DND-41 (cell line): ENCODE measurements at places on chromosomes 7 and 10.

GRCh38 chr10:1159131-1160061, 103.2 kb downstream of the WDR37 start:
- DNase-seq, result no peak

GRCh38 chr10:112335868-112336265, 38.0 kb upstream of the ACSL5 start:
- no peak for DNase-seq

GRCh38 chr10:75029420-75029819, 82.0 kb upstream of the SAMD8 start:
- DNase-seq, result no peak

- DNase-seq, result no peak
These were observed 96.9 kb downstream of the PLPP4 start for GRCh38 chr10:120553911-120554310.

GRCh38 chr10:103645141-103646054, 151.9 kb downstream of the NEURL1 start:
- DNase-seq, result no peak

DNA sequence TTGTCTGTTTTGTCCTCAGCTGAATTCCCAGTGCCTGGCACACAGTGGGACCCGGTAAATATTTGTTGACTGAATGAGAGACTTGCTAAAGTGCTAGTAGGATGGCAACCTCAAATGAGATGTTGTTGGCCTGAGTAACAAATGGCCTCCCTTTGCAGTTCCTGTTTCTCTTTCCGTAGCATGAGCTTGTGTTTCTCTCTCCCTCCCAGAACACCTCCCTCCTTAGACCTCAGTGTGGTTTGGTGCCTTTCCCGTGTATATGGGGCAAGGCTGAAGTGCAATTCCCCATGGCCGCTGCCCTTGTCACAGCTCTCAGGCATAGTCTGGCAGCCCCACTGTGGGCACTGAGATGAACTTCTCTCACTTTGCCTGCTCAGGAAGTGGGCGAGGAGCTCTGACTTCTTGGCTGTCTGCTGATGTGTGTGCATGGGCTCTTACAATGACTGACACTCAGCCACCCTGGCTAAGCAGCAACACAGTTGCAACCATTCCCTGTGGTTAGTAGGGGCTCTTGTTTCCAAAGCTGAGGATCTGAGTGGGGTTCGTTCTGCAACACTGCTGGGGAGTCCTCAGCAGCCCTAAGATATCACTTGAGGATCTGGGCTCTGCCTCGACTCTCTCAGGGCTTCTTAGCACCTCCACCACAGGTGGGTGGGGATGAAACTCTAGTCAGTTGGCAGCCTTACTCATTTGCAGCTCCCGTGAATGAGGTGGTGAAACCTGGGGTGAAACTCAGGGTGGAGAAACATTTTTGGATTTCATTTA, 136.1 kb downstream of the ICA1 start:
- peak; percentile 81 for DNase-seq

GRCh38 chr10:122186816-122187810, 84.0 kb upstream of the BTBD16 start:
- no peak for DNase-seq

- DNase-seq, result no peak
These were observed 16.1 kb downstream of the MYOF start for GRCh38 chr10:93465806-93466675.

DNA sequence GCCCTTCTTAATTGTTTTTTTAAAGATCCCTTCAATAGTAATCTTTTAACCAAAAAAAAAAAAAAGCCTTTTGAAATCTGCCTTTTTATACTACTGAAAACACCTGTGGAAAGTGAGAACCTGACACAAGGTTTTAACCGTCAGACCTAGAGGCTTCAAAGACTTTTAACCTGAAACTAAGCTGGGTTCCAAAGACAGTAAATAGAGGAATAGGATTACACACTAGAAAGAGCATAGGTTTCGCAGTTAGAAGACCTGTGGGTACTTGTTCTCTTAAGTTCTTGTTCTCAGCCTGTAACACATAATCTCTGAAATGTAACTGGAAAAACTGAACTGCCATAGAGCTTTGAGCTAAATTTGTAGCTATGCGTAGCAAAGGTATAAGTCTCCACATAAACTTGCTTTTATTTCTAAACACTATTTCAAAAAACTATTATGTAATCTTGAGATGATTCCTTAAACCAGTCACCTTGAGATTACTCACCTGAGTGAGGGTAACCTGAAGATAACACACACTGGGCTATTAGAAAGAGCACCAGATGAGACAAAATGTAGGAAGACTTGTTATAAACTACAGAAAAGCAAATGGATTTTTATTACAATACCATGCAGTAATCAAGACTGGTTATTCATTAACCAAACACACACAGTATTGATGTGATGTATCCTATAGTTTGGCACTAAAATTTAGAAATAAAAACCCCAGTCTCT, 196.6 kb upstream of the FRMD4A start:
- DNase-seq, result no peak

- DNase-seq, result no peak
These were observed 42.3 kb downstream of the FEZF1 start for GRCh38 chr7:122262246-122262645.

DNA sequence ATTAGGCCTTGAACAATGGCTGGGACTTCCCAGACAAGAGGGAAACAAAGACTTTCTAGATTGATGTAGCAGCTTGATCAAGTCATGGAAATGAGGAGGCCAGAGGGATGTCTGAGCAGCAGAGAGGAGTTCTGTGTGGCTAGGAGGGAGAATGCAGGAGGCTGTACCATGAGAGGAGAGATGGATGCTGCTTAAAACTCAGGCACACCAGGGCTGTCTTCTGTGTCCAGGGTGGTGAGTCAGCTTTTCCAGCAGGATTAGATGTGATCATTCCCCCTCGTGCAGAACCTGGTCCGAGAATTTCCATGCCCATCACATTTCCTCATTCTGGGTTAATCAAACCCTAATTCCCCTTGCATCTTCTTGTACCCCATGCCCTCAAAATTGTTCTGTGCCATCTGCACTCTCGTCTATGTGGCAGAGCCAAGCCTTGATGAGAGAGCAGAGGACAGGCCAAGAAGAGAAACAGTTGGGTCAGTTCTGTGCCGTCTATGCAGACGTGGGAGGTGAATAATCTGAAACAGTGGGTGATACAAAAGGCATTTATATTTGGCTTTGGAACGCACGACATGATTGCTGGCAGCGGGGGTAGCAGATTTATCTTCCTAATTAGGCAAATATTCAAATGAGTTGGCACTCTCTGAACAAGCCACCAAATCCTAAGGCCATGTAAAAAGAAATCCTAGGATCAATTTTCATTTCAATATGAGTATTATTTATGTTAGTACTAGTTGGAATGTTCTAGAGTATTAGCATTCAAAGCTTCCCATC, 160.7 kb downstream of the TMEM178B start:
- no peak for DNase-seq

GRCh38 chr7:110909117-110909516, 181.8 kb upstream of the LRRN3 start:
- DNase-seq, result no peak

DNA sequence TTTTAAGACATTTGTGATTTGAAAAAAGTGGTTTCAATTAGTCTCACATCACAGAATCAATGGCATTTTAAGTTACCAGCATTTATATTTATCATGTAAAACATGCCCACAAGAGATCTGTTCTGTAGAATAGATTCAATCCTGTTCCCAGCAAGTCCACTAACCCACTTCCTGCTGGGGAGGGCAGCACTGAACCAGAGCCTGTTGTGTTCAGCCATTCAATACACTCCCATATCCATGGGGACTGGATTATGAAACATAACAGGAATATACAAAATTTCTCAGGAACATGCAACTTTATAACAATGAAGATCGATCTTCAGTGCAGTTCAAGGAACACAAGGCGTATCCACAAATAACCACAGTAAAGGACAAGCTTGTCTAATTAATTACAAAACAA, 24.4 kb upstream of the ANK3 start:
- no peak for DNase-seq

DNA sequence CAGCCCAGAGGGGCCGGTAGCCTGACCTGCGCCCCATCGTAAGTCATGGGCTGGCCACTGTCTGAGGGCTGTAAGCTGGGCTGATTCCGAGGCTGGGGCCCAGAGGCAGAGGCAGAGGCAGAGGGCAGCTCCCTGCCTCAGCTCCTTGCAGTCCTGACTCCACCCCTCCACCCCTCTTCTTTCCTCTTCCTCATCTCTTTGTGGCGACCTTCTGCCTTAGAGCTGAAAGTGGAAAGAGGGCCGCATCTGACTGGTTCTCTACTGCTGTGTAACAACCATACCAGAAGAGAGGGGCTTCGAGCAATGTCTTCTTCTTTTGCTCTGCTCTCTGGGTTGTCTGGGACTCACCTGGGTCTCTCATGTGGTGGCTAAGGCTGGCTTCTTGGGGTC, 179.1 kb downstream of the RPS24 start:
- no peak for DNase-seq

- no peak for DNase-seq
These were observed 52.5 kb upstream of the LEP start for GRCh38 chr7:128188396-128189230.

DNA sequence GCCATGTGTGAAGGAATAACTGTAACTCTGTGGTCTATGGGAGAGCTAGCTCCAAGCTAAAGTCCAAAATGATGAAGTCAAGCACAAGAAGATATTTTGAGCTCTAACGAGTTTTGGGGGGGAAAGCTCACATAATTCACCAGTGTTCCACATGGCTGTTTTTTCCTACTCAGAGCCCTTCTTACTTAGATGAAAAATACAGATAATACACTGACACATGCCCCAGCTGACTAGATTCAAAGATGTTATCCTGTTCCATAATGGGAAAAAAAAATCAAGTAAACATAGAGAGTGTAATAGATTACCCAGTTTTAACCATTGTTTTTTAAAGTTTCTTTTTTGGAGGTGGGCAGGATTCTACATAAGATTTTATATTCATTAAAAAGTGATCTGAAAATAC, 86.6 kb downstream of the PRLHR start:
- DNase-seq, result no peak

GRCh38 chr7:78777829-78778228, 675.6 kb downstream of the MAGI2 start:
- no peak for DNase-seq

DNA sequence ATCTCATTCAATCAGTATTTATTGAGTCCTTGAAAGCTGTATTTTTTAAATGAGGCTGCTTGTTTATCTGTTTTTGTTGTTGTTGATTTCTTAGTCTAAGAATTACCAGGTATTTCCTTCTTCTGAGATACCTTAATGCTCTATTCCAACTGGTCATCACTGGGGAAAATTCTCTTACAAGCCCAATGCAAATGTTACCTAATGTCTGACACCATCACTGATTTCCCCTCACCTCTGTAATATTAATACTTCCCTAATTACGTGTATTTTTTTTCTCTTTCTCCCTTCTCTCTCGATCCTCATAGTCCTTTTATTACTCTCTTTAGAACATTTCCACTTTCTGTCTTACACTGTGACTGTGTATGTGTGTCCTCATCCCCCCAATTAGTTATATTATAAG, 13.9 kb downstream of the HDAC9 start:
- no peak for DNase-seq

GRCh38 chr10:110002801-110003523, 4.8 kb upstream of the ADD3 start:
- DNase-seq, result no peak

DNA sequence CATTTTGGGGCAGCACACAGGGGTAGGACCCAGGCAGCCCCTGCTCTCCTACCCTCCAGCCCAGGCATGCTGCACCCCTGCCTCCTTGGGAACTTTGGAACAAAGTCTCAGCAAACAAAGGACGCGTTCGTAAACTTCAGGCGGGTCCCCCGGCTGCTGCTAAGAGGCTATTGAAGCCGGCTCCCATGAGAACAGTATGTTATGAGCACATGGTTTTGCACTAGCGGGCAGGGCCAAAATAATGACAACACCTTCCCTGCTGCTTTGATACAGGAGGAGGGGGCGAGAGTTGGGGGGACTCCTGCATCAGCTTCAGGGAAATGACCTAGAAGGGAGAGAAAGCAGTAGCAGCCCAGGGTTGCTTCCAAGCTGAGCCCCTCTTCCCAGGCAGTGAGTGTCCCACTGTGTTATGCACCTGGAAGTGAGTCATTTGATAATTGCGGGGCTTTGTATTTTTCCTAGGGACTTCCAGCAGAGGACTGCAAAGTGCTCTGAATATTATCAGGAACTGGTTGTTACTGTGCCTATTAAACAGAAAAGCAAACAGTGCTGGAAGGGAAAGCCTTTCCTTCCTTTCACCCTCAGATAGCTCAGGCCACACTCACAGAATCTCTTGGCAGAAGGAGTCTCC, 6.9 kb downstream of the ITPRIP start:
- no peak for DNase-seq

GRCh38 chr7:84811362-84811761, 375.5 kb downstream of the SEMA3D start:
- no peak for DNase-seq

DNA sequence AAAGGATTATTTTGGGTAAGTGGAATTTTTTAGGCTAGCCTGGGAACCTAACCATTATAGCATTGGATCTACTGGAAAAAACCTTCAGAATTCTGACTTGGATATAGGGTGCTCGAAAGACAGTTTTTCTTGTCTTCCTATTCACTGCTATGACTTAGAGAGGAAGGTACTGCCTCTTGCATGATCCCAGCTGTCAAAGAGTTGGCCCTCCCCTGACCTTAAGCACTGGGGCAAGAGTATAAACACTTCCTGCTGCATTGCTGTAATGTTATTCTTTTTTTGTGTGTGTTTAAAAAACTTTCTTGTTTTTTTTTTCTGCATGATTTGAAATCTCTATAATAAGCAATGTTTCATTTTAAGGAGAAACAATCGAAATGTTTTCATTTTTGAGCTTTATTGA, 113.0 kb downstream of the LRMDA start:
- no peak for DNase-seq

DNA sequence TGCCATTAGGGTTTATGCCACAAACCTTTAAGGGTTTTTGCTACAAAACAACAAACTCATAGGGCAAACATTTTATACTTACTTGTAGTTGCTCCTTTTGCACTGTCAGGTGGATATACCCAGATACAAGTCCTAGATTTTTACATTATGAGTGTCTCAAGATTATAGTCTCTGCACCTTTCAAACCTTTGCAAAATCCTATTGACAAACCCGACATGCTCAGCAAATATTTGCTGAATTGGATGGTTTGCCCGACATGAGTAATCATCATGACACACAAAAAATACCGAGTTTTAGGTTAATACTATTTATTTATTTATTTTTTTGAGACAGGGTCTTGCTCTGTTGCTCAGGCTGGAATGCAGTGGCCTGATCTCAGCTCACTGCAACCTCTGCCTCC, 117.3 kb downstream of the SLC25A13 start:
- DNase-seq, result no peak

- DNase-seq, result no peak
These were observed 51.0 kb downstream of the ASB4 start for GRCh38 chr7:95536656-95537311.

GRCh38 chr10:61140765-61141392, 196.9 kb upstream of the RHOBTB1 start:
- peak; percentile 10 for DNase-seq
